ENCODE measurements at places on chromosomes 13 and 19. TPM values are rescaled to one million over a fixed set of nuclear protein-coding genes. Genes with fewer than 3 reads are reported as not detected.

The TPTE2 gene
- total RNA-seq = not detected

The KLK12 gene
- total RNA-seq = not detected

The NCR1 gene
- total RNA-seq = not detected

- no peak for DNase-seq
Observed at GRCh38 chr13:34216256-34216655, 398.3 kb downstream of the RFC3 start.

- DNase-seq = no peak
Observed at GRCh38 chr19:5091684-5092480, 123.0 kb downstream of the KDM4B start.

DNA sequence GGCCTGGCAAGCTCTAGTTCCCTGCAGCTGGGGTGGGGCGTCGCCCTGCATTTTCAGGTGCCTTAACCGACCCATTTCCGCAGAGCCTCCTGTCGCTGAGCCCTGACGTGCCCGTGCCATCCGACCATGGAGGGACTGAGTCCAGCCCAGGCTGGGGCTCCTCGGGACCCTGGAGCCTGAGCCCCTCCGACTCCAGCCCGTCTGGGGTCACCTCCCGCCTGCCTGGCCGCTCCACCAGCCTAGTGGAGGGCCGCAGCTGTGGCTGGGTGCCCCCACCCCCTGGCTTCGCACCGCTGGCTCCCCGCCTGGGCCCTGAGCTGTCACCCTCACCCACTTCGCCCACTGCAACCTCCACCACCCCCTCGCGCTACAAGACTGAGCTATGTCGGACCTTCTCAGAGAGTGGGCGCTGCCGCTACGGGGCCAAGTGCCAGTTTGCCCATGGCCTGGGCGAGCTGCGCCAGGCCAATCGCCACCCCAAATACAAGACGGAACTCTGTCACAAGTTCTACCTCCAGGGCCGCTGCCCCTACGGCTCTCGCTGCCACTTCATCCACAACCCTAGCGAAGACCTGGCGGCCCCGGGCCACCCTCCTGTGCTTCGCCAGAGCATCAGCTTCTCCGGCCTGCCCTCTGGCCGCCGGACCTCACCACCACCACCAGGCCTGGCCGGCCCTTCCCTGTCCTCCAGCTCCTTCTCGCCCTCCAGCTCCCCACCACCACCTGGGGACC lies 1.2 kb downstream of the ZFP36 start:
- DNase-seq = no peak

DNA sequence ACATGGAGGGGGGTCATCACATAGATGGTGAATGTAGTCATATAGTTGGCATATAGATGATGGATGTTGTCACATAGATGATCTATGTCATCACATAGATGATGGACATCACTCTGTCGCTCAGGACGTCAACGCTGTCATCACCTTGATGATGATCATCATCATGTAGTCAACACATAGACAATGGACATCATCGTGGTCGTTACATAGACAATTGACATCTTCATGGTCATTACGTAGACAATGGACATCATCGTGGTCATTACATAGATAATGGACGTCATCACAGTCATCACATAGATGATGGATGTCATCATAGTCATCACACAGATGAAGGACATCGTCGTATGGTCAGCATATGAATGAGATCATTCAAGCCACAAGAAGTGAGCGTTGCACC lies 28.6 kb upstream of the SLC15A1 start:
- DNase-seq = no peak

DNA sequence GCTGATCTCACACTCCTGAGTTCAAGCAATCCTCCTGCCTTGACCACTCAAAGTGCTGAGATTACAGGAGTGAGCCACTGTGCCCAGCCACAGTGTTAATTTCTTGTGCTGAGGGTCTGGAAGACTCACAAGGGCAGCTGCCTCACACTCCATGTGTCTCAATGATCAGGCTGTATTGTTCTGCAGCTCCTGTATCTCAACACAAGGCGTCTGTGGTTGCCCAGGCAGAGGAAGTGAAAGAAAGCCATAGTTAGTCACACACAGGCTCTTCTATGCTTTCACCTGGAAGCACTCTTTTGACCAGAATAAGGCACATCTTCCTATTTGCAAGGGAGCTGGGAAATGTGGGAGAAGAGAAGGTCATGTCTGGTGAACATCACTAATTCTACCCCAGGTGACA lies 107.3 kb upstream of the ZNF507 start:
- no peak for DNase-seq

DNA sequence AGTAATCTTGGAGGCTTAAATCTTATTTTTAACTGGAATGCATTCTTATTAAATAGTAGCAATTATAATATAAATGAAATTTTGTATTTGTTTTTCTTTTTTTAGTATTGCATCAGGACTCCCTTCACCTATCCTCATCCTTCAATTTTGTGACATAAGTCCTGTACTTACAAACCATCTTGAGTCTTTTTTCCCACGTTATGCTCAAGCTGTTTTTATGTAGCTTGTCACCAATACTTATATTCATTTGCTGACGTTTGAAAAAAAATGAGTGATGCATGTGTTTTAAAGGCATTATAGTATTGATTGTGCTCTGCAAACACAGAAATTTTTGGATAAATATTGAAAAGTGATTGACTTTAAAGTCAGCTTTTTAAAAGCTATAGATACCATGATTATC lies 888 bp downstream of the GPR18 start:
- no peak for DNase-seq

Data from M059J (cell line).